ENCODE measurements at places on chromosomes 3 and 15. TPM values are rescaled to one million over a fixed set of nuclear protein-coding genes. Genes with fewer than 3 reads are reported as not detected.

GRCh38 chr15:101133751-101134261, 118.0 kb downstream of the CHSY1 start:
- no peak overlapping the region for H3K27ac ChIP-seq
- no peak overlapping the region for H3K4me3 ChIP-seq
- H3K4me1 ChIP-seq: peaks cover 3% of the 10 kb centered on the region
- no peaks in the 10 kb centered on the region for H3K36me3 ChIP-seq
- no peak for DNase-seq
- H3K27me3 ChIP-seq: no peaks in the 10 kb centered on the region

DNA sequence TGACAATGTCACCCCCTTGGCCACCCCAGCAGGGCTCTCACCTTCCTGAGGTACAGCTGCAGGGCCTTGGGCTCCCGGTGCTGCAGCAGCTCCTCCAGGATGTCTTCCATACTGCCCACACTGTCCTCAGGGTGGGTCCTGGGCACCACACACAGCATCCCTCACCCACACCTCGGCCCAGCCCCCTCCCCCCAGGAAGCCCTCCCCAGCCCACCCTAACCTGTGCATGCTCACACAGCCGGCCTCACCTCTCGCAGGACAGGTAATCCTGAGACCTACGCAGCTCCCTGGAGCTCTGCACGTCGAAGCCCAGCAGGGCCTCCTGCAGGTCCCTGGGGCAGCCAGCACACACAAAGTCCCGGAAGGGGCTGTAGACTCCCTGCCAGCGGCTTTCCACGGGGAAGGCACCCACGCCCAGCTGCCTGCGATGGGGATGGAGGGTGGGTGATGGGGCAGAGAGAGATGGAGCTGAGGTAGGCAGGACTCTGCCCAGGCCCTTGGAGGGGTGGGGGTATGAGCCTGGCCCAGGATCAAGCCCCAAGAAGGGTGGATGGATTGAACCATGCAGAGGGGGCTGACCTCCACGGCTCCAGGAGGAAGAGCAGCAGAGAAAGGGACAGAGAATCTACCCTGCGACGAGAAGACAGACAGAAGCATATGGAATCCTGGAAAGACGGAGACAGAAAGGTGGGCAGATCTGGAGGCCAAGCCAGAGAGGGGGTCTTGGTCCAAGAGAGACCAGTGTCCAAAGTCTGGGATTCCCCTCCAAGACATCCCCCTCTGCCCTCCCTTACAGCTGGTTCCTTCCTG, 16.7 kb downstream of the ALS2CL start:
- no peaks in the 10 kb centered on the region for H3K27me3 ChIP-seq
- no peaks in the 10 kb centered on the region for H3K4me1 ChIP-seq
- H3K4me3 ChIP-seq: no peak overlapping the region
- H3K27ac ChIP-seq: no peak overlapping the region
- no peaks in the 10 kb centered on the region for H3K36me3 ChIP-seq

- H3K27me3 ChIP-seq: no peaks in the 10 kb centered on the region
- no peaks in the 10 kb centered on the region for H3K4me1 ChIP-seq
- H3K36me3 ChIP-seq: no peaks in the 10 kb centered on the region
Measured at GRCh38 chr3:17686613-17687012, 55.8 kb downstream of the TBC1D5 start.

DNA sequence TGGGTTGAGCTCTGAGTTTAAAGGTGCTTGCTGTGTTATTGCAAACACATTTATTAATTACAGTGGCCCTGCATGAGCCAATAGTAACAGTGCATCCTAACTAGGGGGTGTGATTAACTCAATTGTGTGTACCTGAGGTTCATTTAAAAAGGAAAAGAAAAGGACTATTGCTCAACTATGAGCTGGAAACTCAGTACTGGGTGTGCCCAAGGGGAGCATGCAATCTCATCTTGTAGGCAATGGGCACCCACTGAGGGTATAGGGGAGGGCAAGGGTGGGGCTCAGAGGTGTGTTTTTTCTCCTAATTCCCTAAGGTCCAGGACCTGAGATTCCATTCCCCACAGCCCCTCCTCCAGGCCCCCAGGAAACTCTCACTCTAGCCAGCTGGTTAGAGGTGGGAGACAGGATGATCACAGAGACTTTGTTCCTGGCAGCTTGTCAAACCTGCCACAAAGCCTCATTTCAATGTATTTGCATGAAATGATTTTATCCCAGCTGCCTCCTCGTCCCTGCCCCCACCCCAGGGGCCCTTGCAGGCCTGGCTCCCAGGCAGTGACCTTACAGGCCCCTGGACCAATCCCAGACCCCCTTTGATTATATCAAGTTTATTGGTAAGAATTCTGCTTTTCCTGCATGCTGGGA, 220.7 kb downstream of the TBC1D2B start:
- H3K4me1 ChIP-seq: 0 out of 2 replicates have a peak, but pooled peaks cover 3% of the 10 kb centered on the region
- no peak for DNase-seq
- no peak overlapping the region for H3K4me3 ChIP-seq
- no peaks in the 10 kb centered on the region for H3K36me3 ChIP-seq
- H3K27ac ChIP-seq: no peak overlapping the region

DNA sequence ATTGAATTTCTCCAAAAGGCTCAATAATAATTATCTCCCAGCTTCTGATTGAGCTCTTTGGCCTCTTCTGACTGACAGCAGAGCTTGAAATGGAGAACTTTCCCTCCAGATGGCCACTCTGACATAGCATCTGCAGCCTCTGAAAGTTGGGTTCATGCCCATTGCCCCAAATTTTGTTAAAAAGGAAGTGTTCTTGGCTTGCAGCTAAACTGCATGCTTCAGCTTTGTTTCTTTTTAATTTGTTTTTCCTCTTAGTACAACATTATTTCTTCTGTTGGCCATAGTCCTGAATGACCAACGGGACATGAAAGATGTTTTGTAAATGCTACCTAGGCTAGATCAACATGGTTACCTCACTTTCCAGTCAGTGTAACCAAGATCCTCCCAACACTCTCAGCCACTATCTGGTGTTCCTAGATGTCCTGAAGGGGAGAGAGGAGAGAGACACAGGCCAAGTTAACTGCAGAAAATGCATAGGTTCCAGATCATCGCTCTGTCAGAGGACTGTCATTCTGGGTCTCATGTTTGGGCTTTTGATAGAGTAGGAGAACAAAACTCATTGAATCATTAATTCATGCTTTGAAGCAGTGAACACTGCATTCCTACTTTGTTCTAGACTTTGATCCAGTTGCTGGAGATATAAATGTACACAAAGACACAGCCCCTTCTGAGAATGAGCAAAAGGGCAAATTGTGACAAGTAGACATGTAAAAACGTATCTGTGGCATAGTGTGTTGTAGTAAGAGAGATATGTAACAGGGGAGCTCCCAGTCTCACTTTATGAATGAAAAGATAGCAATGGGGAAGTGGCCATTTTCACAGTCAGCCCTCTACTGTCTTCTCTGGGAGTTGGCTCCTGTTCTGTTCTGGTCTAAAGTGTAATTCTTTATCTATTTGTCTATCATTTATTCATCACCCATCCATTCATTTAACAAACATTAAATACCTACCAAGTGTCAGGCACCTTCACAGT, 156.2 kb downstream of the ZNF621 start:
- H3K4me3 ChIP-seq: no peak overlapping the region
- no peaks in the 10 kb centered on the region for H3K36me3 ChIP-seq
- no peaks in the 10 kb centered on the region for H3K27me3 ChIP-seq
- DNase-seq: no peak
- H3K27ac ChIP-seq: no peak overlapping the region

DNA sequence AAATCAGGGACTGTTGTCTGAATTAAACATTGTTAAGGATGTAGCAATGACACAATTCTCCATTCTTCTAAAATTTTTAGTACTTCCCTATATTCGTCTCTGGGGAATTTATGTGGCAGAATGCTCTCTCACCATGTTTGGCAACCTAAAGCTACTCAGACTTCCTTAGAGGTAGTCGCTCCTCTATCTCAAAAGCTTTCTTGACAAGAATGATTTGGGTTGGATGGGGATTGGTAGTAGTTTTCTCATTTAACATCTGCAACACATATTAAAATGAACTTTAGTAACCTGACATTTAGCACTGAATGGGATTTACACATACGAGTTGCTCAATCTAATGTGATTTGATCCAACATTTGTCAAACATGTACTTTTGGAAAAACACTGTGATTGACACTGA, 233.3 kb downstream of the RBMS3 start:
- H3K4me3 ChIP-seq: no peak overlapping the region
- no peaks in the 10 kb centered on the region for H3K4me1 ChIP-seq
- no peaks in the 10 kb centered on the region for H3K36me3 ChIP-seq
- H3K27ac ChIP-seq: no peak overlapping the region
- no peak for DNase-seq

DNA sequence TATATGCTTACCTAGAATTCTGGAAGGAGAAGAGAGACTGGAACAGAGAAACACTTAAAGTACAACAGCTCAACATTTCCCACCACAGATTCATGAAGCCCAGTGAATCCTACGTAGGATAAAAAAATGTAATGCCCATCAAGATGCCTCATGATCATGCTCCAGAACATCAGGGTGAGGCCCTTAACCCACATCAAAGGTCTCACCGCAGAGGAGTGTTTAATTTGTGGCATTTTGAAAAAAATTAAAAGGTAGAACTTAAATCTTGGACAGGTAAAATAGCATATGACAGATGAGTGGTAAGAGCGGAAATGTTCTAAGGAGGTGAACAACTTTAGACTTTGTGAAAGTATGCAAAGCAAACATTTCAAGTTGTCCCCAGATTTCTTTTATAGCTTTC, 9.7 kb upstream of the SLC6A20 start:
- no peaks in the 10 kb centered on the region for H3K27me3 ChIP-seq
- no peak for DNase-seq
- H3K36me3 ChIP-seq: no peaks in the 10 kb centered on the region
- H3K27ac ChIP-seq: no peak overlapping the region
- H3K4me3 ChIP-seq: no peak overlapping the region

DNA sequence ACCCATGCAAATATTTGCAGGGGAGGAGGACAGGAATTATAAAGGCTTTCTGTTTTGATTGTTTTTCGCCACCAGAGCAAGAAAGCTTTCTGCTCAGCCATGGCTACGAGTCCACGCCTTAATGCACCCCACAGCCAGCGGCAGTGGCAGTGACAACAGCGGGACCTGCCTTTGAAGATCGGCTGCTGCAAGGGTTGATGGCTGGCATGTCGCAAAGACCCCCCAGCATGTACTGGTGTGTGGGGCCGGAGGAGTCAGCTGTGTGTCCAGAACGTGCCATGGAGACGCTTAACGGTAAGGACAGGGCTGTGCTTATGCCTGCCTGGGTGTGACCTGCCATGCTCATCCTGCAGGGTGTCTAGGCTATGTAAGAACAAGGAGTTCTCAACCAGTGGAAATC, 5.3 kb downstream of the LRRK1 start:
- peaks cover 50% of the 10 kb centered on the region for H3K4me1 ChIP-seq
- peaks cover 16% of the 10 kb centered on the region for H3K36me3 ChIP-seq
- H3K27ac ChIP-seq: peak overlapping the region; percentile 99
- no peaks in the 10 kb centered on the region for H3K27me3 ChIP-seq
- no peak for DNase-seq
- no peak overlapping the region for H3K4me3 ChIP-seq

DNA sequence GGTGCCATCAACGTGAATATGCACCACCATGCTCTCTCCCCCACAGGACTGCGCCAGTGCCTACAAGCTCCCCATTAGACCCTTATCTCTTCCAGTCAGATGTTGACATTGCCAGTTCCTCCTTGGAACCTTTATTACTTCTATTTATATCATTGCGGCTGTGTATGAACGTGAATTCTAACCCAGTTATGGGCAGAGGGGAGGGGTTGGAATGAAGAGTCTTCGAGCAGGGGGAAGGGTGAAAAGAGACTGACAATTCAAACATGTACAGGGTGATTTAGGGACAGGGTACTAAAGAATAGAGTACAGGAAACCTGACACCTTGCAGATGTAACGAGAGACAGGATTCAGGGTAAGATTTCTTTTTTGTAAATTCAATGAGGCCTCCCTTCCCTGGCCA, 41.8 kb upstream of the ST6GAL1 start:
- H3K4me1 ChIP-seq: no peaks in the 10 kb centered on the region
- no peak for DNase-seq
- H3K27ac ChIP-seq: no peak overlapping the region
- no peaks in the 10 kb centered on the region for H3K36me3 ChIP-seq
- H3K4me3 ChIP-seq: no peak overlapping the region
- H3K27me3 ChIP-seq: peaks cover 8% of the 10 kb centered on the region

DNA sequence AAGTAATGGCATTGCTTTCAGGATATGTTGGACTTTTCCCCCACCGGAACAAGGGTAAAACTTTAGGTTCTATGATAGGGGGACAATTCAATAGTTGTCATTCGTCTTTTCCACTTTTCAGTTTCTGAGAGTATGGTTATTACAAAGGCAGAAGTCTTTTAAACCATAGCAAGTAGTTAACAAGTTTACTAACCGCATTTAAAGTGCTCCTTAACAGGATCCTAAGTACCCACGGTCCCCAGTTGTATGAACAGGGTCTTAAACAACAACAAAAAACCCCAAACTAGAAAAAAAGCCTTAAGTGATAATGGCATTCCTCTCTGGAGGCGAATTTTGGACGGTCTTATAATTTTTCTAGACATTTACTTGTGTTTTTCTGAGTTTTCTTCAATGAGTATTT, 831 bp downstream of the IFT57 start:
- peak overlapping the region; percentile 88 for H3K27ac ChIP-seq
- DNase-seq: no peak
- H3K4me1 ChIP-seq: peaks cover 30% of the 10 kb centered on the region
- no peaks in the 10 kb centered on the region for H3K27me3 ChIP-seq
- H3K36me3 ChIP-seq: no peaks in the 10 kb centered on the region

GRCh38 chr3:9439331-9439730, 41.9 kb downstream of the SETD5 start:
- no peak overlapping the region for H3K4me3 ChIP-seq
- H3K27me3 ChIP-seq: no peaks in the 10 kb centered on the region
- H3K36me3 ChIP-seq: peaks cover 62% of the 10 kb centered on the region
- no peaks in the 10 kb centered on the region for H3K4me1 ChIP-seq

- H3K4me3 ChIP-seq: no peak overlapping the region
- no peak overlapping the region for H3K27ac ChIP-seq
- no peaks in the 10 kb centered on the region for H3K27me3 ChIP-seq
- no peaks in the 10 kb centered on the region for H3K4me1 ChIP-seq
- no peak for DNase-seq
Measured at GRCh38 chr3:69725994-69726571, 13.2 kb upstream of the MITF start.

DNA sequence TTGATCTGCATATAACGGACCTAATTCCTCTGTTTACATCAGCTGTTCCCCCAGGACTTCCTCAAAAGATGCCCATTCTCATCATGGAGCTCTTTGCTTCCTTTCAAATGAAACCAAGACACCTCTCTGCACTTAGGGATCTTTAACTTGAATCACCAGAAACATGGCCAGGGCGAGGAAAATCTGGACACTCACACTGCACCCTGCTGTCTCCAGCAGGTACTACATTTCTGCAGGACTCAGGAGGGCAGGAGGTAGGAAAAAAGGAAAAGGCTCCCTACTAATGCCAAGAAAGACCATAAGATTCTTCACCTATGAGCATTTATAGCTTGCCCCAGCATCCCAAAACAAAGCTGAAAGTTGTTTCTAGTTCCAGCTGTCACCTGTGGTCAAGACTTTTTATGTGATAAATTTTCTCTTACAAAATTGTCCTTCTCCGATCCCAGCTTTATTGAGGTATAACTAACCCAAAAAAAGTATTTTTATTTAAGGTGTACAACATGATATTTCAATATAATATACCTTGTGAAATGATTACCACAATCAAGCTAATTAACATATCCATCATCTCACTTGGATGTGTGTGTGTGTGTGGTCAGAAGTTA, 87.3 kb upstream of the C15orf61 start:
- no peaks in the 10 kb centered on the region for H3K36me3 ChIP-seq
- no peaks in the 10 kb centered on the region for H3K4me1 ChIP-seq
- DNase-seq: no peak
- no peak overlapping the region for H3K27ac ChIP-seq
- H3K4me3 ChIP-seq: no peak overlapping the region

Gene TRPM1
- not detected for total RNA-seq

Gene CLRN1
- not detected for total RNA-seq

Gene DAZL
- not detected for total RNA-seq

Gene ACP3
- not detected for total RNA-seq

Gene SEMA7A
- total RNA-seq: 11.2 TPM

Gene ZNF774
- total RNA-seq: 5.2 TPM

Gene SAMMSON
- total RNA-seq: not detected

Data from Panc1 (cell line).